Sigmoid colon (tissue), 7 donors: ENCODE measurements at places on chromosomes 1 and 21. TPM values are rescaled to one million over a fixed set of nuclear protein-coding genes. Genes with fewer than 3 reads are reported as not detected.

GRCh38 chr1:233038581-233038980 lies 88.2 kb downstream of the NTPCR start:
- H3K27me3 ChIP-seq = no peaks in the 10 kb centered on the region
- H3K27ac ChIP-seq = no peak overlapping the region
- no peak overlapping the region for H3K4me3 ChIP-seq
- H3K36me3 ChIP-seq = no peaks in the 10 kb centered on the region
- DNase-seq = no peak

DNA sequence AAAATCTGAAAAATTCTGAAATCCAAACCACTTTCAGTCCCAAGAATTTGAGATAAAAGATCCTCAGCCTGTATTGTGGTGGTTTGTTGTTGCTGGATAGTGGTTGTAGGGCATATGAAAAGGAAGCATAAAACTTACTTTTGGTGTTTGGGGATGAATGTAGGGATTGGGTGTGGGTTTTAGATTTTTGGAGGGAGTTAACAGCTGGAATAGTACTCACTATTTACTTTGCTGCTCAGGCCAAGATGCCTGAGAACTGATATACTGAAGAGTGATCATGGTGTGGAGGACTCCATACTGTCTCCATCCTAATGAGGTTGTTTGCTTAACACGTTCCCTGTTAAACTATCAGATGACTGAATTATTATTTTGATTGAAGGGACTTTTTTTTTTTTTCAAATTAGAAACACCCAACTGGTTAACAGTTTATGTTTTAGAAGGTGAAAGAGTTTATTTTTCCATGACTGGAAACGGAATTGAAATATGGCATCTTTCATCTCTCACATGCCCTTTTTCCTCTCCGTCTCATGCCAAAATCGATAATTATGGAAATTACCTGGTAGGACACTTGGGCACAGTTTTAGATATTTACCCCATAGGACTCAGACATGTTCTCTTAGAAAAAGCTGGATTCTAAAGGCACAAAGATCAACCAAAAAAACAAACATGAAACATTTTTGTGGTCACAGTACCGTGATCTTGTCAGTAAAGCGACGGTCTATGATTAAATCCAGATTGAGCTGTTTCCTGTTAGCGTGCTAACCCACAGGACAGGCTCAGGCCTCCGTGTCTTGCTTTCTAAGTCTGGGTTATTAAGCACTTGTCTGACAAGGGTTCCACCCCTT lies 37.3 kb downstream of the RGL1 start:
- peak overlapping the region; percentile 63 for H3K27ac ChIP-seq
- H3K4me1 ChIP-seq = peaks cover 34% of the 10 kb centered on the region
- peak; percentile 75 for DNase-seq
- H3K4me3 ChIP-seq = no peak overlapping the region
- no peaks in the 10 kb centered on the region for H3K36me3 ChIP-seq

- H3K27ac ChIP-seq = peak overlapping the region; percentile 48
- no peaks in the 10 kb centered on the region for H3K36me3 ChIP-seq
- H3K4me3 ChIP-seq = no peak overlapping the region
- H3K4me1 ChIP-seq = no peaks in the 10 kb centered on the region
- no peak for DNase-seq
- no peaks in the 10 kb centered on the region for H3K27me3 ChIP-seq
These were observed 29.4 kb downstream of the HMGB4 start for GRCh38 chr1:33893147-33893830.

DNA sequence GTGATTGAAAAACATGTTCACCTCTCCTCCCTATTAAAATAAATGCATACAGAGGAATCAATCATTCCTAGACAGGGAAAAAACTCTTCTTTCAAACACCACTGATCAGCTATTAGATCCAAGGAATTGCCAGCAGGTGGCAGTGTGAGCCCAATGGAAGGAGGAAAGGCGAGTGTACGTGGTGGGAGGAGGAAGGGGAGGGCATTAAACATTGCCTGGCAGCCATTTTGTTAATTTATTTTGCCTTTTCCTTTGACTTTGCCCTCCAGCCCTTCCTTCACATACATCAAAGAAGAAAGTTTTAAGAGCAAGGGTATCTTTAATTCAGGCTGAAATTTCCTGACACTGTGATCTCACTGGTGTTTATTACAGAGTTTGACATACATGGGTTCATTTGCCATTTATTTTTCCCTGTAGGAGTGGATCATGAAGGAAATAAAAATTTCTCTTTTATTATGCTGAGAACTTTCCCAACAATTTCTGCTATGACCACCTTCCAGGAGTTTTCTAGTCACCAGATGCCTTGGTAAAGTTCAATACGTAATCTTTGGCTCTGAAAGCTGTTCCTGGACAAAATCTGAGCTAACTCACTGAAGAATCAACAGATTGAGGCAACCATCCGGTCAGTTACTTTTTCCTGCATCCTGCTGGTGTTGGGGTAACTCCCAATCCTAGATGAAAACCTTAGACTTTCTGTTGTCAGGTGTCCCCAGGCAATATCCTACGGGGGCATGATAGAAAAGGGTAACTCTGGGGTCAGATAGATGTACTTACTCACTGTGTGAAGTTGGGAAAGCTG lies 1.9 kb upstream of the GNAI3 start:
- peak overlapping the region; percentile 11 for H3K4me3 ChIP-seq
- H3K27ac ChIP-seq = peak overlapping the region; percentile 97
- H3K4me1 ChIP-seq = peaks cover 36% of the 10 kb centered on the region
- no peaks in the 10 kb centered on the region for H3K36me3 ChIP-seq

DNA sequence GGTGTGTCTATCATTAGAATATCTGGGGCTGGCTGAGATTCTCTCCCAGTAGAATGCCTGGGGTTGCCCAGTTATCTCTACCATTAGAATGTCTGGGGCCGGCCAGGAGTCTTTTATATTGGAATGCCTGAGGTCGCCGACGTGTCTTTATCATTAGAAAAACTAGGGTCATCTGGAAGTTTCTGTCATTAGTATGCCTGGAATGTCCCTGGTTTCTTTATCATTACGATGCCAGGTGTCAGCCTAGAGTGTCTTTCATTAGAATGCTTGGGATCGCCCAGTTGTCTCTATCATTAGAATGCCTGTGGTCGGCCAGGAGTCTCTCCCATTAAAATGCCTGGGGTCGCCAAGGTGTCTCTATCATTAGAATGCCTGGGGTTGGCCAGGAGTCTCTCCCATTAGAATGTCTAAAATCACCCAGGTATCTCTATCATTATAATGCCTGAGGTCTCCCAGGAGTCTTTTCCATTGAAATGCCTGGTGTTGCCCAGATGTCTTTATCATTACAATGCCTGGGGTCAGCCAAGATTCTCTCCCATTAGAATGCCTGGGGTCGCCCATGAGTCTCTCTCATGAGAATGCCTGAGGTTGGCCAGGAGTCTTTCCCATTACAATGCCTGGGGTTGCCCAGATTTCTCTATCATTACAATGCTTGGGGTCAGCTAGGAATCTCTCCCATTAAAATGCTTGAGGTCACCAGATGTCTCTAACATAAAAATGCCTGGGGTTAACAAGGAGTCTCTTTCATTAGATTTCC lies 53.2 kb downstream of the RNF187 start:
- H3K36me3 ChIP-seq = no peaks in the 10 kb centered on the region
- no peak overlapping the region for H3K4me3 ChIP-seq
- no peaks in the 10 kb centered on the region for H3K4me1 ChIP-seq
- H3K27me3 ChIP-seq = no peaks in the 10 kb centered on the region

DNA sequence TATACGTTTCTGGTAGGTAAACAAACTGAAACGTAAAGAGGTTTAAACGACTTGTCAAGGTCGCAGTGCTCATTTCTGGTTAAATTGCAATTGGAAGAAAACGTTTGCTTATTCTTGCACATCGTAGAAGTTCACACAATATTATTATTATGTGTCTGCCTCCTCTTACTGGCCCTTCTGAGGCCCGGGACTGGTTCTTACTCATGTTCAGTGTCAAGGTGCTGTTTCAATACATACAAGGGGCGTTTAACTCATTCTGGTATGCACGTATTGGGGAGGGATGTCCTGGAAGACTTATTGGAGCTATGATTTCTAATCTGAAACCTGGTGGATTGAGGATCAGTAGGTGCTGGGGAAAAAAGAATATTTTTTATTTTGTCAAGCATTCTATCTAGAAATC lies 932 bp downstream of the RPF1 start:
- H3K4me3 ChIP-seq = peak overlapping the region; percentile 77
- H3K27me3 ChIP-seq = no peaks in the 10 kb centered on the region
- no peak for DNase-seq
- peak overlapping the region; percentile 89 for H3K27ac ChIP-seq

- H3K36me3 ChIP-seq = no peaks in the 10 kb centered on the region
- no peak for DNase-seq
- peaks cover 8% of the 10 kb centered on the region for H3K4me1 ChIP-seq
These were observed 21.1 kb downstream of the HUNK start for GRCh38 chr21:31893851-31894415.

GRCh38 chr1:162317621-162318020 lies 59.0 kb downstream of the SPATA46 start:
- H3K4me3 ChIP-seq = no peak overlapping the region
- no peaks in the 10 kb centered on the region for H3K4me1 ChIP-seq
- no peak overlapping the region for H3K27ac ChIP-seq
- DNase-seq = no peak
- no peaks in the 10 kb centered on the region for H3K27me3 ChIP-seq

GRCh38 chr1:1264026-1264425 lies 9.6 kb downstream of the UBE2J2 start:
- no peak for DNase-seq
- H3K27ac ChIP-seq = no peak overlapping the region
- H3K36me3 ChIP-seq = peaks cover 18% of the 10 kb centered on the region

GRCh38 chr21:39313042-39313570 lies 326 bp downstream of the BRWD1 start:
- peaks cover 20% of the 10 kb centered on the region for H3K36me3 ChIP-seq
- peak; percentile 70 for DNase-seq
- H3K4me1 ChIP-seq = peaks cover 31% of the 10 kb centered on the region
- no peaks in the 10 kb centered on the region for H3K27me3 ChIP-seq

DNA sequence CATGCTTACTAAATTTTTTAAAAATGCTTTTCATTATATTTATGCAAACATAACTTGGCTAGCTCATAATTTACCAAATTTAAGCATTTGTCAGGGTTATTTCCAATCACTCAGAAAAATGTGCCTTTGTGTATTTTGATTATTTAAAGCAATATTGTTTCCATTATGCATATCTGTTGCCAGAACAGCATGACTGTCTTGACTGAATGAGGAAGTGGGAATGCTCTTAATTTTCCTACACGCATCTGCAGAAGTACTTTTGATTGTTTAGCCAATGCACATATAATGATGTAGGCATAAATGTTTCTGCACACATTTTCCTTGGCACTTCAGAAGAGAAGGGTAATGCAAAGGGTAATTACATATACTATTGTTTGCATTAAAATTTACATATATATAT lies 92.5 kb upstream of the ADGRL2 start:
- H3K36me3 ChIP-seq = no peaks in the 10 kb centered on the region
- H3K4me3 ChIP-seq = no peak overlapping the region
- peaks cover 6% of the 10 kb centered on the region for H3K4me1 ChIP-seq
- no peaks in the 10 kb centered on the region for H3K27me3 ChIP-seq

DNA sequence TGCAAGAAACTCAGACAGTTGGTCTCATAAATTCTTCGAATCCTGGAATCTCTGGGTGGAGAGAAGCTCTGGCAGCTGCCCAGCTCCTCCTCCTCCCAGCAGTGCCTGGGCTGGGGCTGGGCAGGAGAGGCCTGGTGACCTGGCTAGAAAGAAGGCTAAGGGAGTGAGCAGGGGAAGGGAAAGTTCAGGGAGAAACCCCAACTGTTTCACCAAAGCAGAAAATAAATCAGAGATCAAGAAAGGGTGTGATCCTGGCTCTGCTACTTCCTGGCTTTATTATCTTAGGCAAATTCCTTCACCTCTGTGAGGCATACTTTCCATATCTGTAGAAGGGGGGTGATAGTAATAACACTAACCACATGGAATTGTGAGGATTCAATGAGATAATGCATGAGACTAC lies 8.8 kb upstream of the COL16A1 start:
- peak overlapping the region; percentile 98 for H3K27ac ChIP-seq
- no peaks in the 10 kb centered on the region for H3K27me3 ChIP-seq

DNA sequence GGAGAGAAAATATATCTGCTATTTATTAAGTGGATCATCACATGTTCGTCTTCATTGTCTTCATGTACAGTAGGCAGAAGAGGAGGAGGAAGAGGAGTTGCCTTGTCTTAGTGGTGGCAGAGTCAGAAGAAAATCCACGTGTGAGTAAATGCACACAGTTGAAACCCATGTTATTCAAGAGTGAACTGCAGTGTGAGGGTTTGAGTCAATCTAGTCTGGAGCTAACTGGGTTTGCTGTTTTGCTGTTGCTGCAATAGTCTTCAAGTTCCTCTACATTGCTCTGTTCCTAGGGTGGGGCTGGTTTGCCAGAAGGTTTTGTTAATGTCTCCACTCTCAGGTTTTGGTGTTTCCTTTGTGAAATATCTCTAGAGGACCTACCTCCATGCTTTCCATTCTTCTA lies 3.1 kb upstream of the CD1A start:
- no peaks in the 10 kb centered on the region for H3K4me1 ChIP-seq
- DNase-seq = no peak
- H3K27me3 ChIP-seq = no peaks in the 10 kb centered on the region
- no peak overlapping the region for H3K4me3 ChIP-seq
- H3K27ac ChIP-seq = no peak overlapping the region

GBP2 gene
- 133 TPM for total RNA-seq

LDLRAD2 gene
- not detected for total RNA-seq

SLC2A5 gene
- total RNA-seq = 6.1 TPM

OR2W3 gene
- 3.0 TPM for total RNA-seq

HIVEP3 gene
- total RNA-seq = 2.8 TPM

FMO4 gene
- total RNA-seq = 3.2 TPM

LIX1L gene
- total RNA-seq = 32.4 TPM
